Activated CD8-positive, alpha-beta memory T cell treated with anti-CD3 and anti-CD28 coated beads for 4 hours (primary cell): ENCODE measurements at places on chromosomes 4 and X.

- DNase-seq: no peak
Measured at GRCh38 chrX:42567268-42567667, 210.7 kb downstream of the PPP1R2C start.

DNA sequence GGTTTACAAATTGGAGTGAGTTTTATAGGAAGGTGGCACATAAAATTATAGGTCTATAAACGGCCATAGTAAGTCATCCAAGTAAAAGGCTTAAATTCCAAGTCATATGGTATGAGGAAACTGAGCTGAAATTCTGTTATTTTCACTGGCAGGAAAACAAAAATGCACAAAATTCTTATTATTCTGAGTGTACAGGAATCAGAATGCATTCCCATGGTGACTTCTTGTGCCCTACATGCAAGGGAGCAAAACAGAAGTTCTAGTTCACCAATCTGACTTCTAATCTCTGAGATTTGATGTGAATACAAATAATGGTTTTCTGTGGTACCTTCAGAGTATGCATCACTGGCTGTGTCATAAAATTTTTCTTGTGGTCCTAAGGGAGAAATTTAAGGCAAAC is 102.9 kb downstream of the CLCN4 start:
- DNase-seq: no peak

- DNase-seq: no peak
Measured at GRCh38 chr4:155495572-155496293, 119.0 kb upstream of the MAP9 start.

GRCh38 chr4:133597251-133597650 is 448.2 kb downstream of the PCDH10 start:
- no peak for DNase-seq

- no peak for DNase-seq
Measured at GRCh38 chr4:161650812-161651211, 513.0 kb downstream of the FSTL5 start.

DNA sequence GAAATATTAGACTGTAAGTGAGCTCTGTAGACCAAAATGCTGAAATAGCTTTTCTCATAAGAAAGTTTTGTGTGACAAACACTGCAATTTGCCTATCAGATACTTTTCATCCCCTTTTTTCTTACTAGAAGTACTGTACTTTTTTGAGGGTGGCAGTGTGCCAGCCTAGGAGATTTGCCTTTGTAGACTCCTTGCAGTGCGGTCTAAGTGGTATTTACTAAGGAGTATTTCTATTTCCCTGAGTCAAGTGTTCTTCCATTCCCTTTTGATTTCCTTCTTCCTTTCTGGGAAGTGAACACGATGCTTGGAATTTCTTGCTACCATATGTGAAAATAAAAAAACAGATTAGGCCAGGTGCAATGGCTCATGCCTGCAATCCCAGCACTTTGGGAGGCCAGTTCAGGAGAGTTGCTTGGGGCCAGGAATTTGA is 34.6 kb downstream of the PDLIM5 start:
- no peak for DNase-seq

DNA sequence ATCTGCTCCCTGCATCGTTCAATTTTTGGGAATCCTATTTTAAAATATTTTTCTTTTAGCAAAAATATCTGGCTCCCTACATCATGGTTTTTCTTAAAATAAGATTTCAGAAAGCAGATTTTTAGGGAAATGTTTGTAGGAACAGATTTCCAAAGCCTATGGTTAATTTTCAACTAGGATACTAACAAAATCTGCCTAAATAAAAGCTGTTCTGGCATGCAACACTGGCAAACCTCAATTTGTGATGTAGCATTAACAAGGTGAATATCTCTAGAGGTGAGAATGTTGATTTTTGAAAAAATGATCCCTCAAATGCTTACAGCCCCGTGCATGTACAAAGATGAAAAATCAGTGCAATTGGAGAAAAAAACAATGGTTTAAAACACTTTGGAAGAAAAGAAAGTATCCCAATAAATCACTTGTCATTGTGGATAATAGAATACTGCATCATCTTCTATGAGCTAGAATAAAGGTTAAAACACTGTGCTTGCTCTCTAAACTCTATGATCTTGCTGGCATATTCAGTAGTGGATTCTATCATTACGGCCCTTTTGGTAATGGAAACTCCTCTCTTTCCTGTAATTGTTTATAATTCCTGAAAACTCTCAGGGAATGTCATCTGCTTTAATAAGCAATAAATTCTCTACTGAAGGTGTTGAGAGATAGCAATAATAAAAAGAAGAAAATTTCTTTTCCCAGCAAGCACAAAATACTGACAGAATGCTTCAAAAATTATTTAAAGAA is 97.6 kb downstream of the C4orf33 start:
- no peak for DNase-seq

DNA sequence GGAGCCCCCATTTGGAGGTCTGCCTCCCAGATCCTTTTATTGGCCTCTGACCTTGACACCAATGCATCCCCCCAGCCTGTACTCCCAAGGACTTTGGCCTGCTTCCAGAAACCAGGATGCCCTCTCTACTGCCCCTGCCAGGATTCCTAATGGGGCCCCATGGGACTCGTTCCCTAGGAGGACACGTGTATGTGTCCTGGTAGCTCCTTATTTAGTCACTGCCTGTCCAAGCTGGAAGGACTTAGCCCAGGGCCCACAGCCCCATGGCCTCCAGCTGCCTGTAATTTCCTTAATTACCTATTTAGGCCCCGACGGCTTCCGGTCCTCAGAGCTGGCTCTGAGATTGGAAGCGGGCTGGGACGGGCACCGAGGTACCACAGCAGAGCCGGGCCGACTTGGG is 9.4 kb downstream of the ATP2B3 start:
- DNase-seq: no peak

DNA sequence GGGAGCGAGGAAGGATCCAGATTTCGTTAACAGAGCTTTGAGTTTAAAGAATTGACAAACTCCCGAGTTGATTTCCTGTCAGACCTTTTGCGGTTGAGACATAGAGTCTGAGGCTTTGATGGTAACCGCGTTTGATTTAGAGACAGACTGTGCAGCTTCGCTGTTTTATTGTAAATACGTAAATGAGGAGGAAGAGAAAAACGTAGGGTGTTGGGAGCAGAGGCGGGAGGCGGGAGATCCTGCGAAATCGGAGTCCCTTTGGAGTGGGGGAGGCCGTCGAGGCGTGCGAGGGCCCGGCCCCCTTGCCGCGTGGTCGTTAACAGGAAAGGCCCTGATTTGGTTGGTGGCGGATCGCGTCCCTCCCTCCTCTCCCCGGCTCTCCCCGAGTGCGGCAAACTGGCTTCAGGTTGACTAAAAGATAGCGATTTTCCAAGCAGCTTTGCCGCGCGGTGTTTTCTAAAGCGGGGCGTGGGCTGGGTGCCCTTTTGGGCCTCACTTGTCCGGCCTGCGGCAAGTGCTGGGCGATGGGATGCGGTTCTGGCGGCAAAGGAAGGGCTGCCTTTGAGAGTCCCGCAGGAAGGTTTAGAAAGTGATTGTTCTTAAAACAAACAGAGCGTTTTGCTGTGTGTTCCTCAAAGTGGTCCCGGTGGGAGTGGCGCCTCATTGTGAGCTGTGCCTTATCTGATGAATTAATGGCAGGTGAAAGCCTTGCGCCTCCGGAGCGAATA is 857 bp downstream of the SCML1 start:
- DNase-seq: no peak

- no peak for DNase-seq
Measured at GRCh38 chr4:54473077-54473545, 184.6 kb upstream of the KIT start.

GRCh38 chr4:2412885-2413716 is 5.3 kb downstream of the ZFYVE28 start:
- DNase-seq: peak; percentile 79

DNA sequence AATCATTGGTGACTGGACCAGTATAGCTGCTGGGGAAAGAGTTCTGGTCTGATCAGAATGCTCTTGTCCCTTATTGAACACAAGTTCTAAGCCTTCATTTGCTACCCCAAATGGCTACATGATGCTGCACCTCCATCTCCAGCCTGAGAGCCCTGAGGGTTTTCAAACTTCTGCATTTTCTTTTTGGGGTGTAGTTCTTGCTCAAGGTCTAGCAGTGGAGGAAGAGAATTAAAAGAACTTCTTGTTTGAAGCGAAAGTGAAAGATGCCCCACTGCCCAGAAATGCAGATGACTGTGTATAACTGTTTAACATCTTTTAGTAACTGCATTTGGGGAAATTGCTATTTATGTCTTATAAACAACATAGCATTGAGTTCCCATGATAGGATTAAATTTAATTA is 38.5 kb downstream of the LAMTOR3 start:
- no peak for DNase-seq

- DNase-seq: no peak
Measured at GRCh38 chr4:1369479-1370079, 22.6 kb downstream of the UVSSA start.

GRCh38 chrX:72021975-72022374 is 109.7 kb downstream of the RTL5 start:
- DNase-seq: no peak

- peak; percentile 0 for DNase-seq
Measured at GRCh38 chrX:39477762-39478120, 620.0 kb downstream of the BCOR start.

DNA sequence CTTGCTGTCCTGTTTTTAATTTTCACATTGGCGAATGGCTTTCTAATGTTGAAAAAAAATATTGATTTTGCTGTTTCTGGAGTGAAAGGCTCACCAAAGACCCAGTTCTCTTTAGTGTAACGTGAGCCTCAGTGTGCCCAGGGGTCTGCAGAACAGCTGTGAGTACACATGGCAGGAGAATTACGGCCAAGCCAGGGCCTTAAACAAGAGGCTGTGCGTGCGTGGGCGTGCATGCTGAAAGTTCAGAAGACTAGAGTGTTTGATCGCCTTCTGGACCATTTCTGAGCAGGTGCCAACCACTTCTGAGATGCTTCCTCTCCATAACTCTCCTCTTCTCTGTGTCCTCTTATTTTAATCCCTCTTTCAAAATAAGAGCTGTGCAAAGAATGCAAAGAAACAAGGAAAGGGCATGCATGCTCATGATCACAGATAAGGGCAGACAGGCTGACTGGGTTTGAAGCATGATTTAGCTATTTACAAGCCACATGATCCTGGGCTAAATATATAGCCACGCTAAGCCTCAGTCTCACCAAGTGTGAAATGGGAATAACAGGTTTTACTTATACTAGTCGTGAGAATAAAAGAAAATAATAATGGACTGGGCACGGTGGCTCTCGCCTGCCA is 9.9 kb downstream of the PHEX start:
- DNase-seq: no peak

GRCh38 chr4:19224820-19225219 is 1026.9 kb upstream of the SLIT2 start:
- DNase-seq: no peak

DNA sequence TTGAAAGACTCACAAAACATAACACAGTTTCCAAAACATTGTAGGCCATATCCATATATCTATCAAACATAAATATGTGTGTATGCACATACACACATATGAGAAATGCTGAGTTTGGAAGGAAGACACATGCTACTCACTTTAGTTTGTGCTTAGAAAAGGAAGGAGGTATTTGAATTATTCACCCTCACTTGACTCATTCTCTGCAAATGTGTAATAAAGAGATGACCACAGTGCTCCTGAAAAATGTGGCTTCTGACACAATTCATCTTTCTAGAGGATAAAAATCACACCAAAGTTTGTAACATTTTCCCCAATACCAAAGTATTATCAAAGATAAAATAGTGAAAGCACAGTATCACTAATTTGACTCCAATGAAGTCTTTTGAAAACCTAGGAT is 950.1 kb downstream of the FAT4 start:
- no peak for DNase-seq

DNA sequence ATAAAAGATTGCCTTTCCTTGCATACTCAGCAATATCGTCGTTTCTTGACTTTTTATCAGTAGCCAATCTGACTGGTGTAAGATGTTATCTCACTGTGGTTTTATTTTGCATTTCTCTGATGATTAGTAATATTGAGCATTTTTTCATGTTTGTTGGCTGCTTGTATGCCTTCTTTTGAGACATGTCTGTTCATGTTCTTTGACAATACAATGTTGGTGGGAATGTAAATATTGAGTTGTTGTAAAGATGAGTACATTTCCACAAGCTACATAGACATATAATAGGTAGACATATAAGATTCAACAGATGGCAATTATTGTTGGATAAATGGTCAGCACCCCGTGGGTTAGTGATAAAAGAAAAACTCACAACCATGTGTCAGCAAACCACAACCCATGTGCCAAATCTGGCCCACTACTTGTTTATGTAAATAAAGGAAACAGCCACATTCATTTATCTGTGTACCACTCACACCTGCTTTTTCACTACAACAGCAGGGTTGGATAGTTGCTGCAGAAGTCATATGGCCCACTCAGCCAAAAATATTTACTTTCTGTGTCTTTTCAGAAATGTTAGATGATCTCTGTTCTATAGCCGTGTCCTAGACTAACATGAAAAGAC is 153.1 kb upstream of the VCX start:
- DNase-seq: no peak

DNA sequence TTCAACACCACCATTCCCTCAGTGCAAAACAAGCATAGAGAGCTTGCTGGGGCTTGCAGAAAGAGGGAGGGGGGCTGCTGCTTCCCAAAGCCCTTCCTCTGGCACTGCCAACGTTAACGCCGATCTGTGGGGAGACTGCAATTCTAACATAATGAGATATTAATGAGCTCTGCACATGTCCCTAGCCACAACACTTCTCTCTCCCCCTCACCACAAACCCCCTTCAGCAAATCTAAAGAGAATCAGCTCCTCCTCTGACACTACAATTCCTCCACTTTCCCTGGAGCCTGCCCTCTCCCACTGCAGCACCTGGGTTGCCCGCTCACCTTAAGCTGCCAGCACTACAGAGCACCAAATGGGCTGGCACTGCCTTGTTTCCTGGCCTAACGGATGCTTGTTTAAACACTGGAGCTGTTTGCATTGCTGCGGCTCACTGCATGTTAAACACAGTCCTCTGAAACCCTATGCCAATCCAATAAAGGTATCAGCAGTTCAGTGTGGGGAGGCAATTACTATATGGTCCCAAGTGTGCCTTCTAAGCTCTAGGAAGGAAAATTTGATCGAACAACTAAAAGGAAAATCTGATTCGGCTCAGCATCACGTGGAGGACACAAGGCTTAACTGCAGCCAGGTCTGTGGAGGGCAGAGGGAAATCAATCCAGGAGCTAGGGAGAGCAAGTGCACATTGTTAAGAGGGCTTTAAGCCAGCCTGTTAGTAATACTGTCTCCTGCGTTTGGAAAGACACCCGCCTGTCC is 232.4 kb downstream of the MAML3 start:
- no peak for DNase-seq

- DNase-seq: no peak
Measured at GRCh38 chr4:148053298-148054003, 321.6 kb downstream of the ARHGAP10 start.

DNA sequence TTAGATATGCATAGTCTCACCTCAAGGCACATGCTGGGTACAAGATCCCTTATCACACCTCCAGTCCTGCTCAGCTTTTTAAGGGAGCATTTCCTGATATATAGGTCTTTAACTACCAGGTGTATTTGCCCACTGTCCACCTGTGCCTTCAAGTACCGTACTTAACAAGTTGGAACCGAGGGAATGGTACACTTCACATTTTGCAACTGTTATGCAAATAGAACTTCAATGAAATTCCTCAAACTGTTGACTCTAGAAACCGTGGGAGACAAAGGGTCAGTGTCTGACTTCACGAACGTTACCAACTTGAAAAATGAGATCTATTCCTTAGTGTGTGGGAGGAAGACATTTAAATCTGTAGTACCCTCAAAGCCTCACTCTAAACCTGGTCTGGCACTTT is 5.2 kb downstream of the TRIM2 start:
- DNase-seq: no peak

- DNase-seq: no peak
Measured at GRCh38 chr4:172287117-172287516, 473.9 kb downstream of the GALNTL6 start.

GRCh38 chr4:7151668-7152227 is 40.6 kb upstream of the SORCS2 start:
- no peak for DNase-seq

GRCh38 chr4:154564311-154564710 is 1.5 kb downstream of the FGB start:
- DNase-seq: no peak
